Activated T-helper 1 cell treated with Interleukin-2 at 50 U/mL for 16 hours (primary cell): ENCODE measurements at places on chromosomes 11 and 22.

DNA sequence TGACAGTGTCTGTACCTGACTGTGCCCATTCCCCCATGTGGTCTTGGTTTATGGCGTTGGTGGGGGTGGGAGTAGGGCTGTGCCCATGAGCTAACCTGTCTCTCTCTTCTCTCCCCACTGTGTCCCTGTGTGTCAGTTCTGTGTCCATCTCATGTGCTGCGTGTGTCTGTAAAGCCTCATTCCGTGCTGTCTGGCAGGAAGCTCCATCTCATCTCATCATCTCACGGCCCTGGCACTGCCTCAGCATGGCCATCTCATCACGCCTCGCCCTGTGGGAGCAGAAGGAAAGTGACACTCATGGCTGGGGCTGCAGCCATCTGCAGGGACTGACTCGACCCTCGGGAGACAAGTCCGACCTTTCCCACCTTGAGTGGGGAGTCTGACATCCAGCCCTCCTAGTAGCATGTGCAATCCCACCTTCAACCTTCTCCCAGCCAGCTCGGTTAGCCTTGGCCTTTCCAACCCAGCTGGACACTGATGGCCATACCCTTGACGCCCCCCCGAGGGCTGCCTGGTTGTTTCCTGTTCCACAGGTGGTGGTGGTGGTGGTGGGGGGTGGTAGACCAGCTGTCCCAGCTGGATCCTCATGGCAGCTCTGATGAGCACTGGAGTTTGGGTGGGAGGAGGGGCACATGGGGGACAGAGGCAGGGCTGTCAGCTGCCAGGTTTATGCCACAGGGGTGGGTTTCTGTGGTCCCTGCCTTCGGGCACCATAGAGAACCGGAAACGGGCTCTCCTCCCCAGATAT lies 19.0 kb downstream of the MYO18B start:
- DNase-seq: no peak

- DNase-seq: no peak
Measured at GRCh38 chr11:106344394-106344793, 266.9 kb downstream of the AASDHPPT start.

GRCh38 chr11:105693075-105693759 lies 83.3 kb downstream of the GRIA4 start:
- no peak for DNase-seq

DNA sequence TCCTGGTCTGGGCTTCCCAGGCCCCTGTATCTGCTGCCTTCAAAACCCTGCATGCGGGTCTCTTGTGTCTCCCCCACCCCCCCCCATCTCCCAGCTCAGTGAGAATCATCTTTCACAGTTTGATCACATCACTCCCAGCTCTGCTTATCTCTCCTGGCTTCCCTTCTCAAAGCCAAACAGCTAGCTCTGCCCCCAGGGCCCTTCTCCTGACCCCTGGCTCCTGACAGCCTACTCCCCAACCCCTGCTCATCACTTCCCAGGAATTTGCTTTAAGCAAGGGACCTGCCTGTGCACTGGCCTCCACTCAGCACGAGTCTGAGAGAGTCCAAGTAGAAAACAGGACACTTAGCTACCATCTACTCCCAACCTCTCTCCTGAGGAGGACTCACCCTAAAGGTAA lies 342.7 kb downstream of the TENM4 start:
- DNase-seq: no peak

DNA sequence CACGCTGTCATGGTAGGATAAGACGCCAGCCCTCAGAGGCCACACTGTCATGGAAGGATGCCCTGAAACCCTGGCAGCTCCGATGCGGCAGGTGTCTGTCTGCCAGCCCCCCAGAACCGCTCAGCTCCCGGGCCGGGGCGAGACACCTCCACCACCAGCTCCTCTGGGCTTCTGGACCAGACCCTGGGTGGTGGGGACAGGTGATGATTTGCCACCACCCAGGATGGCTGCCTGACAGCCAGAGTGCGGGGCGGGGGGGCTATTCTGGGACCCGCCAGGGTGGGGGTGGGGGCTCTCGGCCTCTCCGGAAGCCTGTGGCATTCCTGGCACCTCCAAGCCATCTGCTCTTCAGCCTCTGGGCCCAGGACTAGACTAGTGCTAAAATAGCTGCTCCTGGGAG lies 9.4 kb downstream of the PHLDA2 start:
- DNase-seq: no peak

GRCh38 chr11:120869516-120870011 lies 154.3 kb upstream of the TBCEL start:
- DNase-seq: no peak

GRCh38 chr11:8019314-8020243 lies 32.4 kb downstream of the EIF3F start:
- DNase-seq: peak; percentile 11

DNA sequence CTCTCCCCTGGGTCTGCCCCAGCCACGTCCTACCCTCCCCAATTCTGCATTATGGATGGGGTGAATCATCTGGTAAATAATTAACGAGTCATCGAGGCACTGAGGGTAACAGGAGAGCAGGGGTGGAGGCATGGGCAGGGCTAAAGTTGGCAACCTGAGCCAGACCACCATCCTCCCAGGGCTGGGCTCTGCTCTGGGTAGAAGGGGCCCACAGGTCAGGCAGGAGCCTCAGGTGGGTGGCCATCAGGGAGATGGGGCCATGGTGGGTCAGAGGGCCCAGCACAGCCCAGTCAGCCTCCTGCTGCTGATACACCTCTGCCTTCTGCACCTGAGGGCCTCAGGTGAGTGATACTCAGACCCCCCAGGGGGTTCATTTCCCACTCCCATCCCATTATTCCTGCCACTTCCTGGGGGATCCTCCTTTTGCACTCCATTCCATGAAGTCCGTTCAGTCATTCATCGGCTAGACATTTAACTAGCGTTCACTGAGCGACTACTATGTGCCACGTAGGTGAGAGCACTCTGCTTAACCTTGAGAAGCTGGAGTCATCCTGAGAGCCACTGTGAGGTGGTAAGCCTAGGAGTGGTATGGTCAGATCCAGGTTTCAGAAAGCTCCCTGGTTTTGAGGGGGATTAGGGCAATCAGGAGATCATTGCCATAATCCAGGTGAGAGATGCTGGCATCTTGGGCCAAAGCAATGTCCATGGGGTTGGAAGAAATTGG lies at the start of gene VSIG10L2:
VSIG10L2 (plus strand) TSS at position 248 of the 724 bp plus-strand sequence; CDS start at position 260, 12 bp downstream.
- no peak for DNase-seq

DNA sequence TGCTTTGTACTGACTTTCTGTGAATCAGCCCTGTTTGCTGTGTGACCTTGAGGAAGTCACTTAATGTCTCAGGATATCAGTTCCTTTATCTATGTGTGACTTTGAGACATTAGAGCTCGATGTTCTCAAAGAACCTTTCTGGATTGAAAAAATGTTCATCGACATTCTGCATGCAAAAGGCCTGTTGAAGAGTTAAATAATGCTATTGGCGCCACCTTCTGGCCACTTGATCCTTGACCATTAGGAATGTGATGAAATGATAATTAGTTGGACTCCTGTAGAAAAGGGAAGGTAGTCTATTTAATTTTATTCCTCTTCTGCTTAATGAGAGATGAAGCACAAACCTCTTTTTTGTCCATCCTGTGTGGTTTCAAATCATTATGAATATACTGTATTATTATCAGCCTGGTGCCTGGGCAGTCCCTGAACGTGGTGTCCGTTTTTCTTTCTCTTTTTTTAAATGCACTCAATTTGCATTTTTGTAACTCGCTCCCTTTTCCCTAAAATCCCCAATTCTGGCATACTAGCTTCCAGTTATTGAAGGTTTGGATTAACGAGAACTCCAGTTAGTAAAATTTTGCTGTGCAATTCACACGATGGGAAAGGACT lies 20.7 kb downstream of the ELF5 start:
- no peak for DNase-seq

GRCh38 chr11:134196756-134197155 lies 27.0 kb downstream of the NCAPD3 start:
- no peak for DNase-seq

GRCh38 chr22:45058622-45058912 lies 48.8 kb upstream of the PHF21B start:
- DNase-seq: no peak

DNA sequence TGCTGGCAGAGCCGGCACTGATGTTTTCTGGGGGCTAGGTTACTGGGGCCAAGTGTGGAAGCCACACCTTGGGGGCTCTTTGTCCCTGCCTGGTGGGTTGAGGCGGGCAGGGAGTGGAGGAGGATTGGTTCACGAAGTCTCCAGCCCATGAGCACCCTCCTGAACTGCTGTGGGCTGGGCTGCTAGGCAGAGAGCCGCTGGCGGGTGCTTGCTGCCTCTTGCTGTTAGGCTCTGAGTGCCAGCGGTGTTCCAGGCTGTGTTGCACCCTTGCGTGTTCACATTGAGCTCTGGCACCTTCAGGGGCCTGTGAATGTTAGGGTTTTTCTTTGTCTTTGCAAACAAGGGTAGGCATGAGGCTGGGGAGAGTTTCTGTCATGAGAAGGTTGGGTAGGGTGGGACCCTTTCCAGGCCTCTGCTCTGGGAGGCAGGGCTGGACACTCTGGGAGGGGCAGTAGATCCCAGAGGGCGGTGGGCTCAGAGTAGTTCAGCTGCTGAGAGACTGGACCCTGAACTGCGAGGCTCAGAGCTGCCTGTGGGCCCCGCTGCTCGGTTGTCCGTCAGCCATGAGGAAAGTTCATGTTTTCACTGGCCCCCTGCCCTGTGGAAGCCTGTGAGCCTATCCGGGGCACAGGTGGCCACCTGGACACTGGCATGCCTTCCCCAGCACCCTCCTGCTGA lies 24.0 kb upstream of the TMEM191C start:
- DNase-seq: no peak

DNA sequence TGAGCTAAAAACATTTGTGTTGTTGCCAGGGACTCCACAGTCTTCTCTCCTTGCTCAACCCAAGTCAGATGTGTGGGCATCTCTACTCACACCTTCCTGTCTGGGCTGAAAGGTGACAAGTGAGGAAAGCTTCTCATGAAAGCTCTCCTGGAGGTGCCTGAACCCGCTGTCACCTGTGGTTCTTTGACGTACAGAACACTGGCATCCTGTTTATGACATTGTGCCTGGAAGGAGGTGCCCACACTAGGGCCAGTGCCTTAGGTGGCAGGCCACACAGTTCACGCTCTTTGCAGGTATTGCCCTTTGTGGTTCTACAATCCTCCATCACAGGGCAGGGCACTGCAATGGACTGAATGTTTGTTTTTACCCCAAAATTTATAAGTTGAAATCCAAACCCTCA lies 108.5 kb downstream of the CD44 start:
- peak; percentile 49 for DNase-seq

DNA sequence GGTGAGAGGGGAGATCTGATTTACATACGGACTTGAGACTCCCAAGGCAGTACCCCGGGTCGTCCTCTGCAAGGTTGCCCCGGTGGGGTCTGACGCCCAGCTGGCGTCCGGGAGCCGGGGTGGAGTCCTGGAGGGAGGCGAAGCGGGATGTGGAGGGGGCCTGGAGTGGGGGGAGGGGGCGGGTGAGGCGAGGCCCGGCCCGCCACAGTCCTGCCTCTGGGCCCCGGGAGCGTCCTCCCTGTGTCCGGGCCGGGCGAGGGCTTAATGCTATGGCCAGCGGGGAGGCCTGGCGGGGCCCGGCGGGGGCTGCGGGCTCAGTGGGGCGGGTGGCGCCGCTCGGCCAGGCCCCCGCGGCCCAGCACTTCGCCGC lies 2.4 kb upstream of the MYBPC3 start:
- DNase-seq: no peak

- DNase-seq: no peak
Measured at GRCh38 chr11:20080032-20080685, 80.1 kb downstream of the DBX1 start.

- DNase-seq: no peak
Measured at GRCh38 chr11:70756756-70757155, 358.4 kb downstream of the CTTN start.

GRCh38 chr11:65404638-65405339 lies 17.8 kb upstream of the NEAT1 start:
- no peak for DNase-seq

DNA sequence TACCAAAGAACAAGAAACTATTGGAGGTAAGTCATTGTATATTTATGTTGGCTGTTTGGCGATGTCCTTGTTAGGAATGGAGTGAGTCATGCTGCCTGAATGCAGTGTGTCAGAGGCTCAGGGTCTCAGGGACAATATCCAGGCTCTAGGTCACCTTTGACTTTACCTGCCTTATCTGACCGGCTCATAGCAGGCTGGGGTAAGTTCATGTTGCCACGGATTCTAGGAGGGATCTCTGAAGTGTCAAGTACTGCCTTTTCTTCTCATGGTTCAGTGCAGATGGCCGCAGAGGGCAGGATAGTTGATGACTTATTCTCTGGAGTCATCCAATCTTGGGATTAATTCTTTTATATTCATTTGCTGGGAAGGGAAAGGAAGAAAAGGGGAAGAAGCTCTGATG lies 53.2 kb downstream of the SPON1 start:
- no peak for DNase-seq

GRCh38 chr22:45553351-45554039 lies 50.8 kb downstream of the FBLN1 start:
- peak; percentile 5 for DNase-seq

- DNase-seq: no peak
Measured at GRCh38 chr11:122439866-122440810, 215.4 kb upstream of the UBASH3B start.
